ENCODE measurements at places on chromosomes 1 and 21. TPM values are rescaled to one million over a fixed set of nuclear protein-coding genes. Genes with fewer than 3 reads are reported as not detected.

AKR7A2 gene
- 36.4 TPM for total RNA-seq

GIPC2 gene
- total RNA-seq, result 0.24 TPM

HFM1 gene
- not detected for total RNA-seq

DNA sequence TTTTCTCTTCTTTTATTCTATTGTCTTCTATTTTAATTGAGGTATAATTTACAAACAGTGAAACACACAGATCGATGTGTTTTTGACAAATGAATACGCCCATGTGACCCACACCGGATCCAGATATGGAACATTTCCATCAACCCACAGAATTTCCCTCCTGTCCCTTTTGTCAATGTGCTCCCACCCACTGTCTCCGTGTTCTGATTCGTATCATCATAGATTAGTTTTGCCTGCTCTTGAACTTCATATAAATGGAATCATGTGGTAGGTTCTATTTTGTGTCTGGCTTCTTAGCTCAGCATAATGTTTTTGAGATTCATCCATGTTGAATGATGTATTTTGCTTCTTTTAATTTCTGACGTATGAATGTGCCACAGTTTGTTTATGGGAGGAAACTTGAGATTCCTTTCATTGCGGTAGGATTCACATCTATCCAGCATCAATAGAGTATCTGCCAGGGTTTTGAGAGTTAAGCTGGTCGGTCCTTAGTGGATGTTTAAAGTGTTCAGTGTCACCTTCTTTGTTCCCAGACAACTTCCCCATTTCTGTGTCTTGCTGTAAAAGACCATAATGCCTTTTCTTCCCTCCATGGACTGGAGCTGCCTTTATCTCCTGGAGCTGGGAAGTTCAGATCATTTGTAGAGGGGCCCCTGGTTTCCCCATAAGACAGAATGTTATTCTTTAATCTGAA lies 14.7 kb downstream of the NAV1 start:
- H3K27ac ChIP-seq, result no peak overlapping the region
- no peak overlapping the region for H3K4me3 ChIP-seq
- H3K4me1 ChIP-seq, result no peaks in the 10 kb centered on the region
- H3K36me3 ChIP-seq, result no peaks in the 10 kb centered on the region

DNA sequence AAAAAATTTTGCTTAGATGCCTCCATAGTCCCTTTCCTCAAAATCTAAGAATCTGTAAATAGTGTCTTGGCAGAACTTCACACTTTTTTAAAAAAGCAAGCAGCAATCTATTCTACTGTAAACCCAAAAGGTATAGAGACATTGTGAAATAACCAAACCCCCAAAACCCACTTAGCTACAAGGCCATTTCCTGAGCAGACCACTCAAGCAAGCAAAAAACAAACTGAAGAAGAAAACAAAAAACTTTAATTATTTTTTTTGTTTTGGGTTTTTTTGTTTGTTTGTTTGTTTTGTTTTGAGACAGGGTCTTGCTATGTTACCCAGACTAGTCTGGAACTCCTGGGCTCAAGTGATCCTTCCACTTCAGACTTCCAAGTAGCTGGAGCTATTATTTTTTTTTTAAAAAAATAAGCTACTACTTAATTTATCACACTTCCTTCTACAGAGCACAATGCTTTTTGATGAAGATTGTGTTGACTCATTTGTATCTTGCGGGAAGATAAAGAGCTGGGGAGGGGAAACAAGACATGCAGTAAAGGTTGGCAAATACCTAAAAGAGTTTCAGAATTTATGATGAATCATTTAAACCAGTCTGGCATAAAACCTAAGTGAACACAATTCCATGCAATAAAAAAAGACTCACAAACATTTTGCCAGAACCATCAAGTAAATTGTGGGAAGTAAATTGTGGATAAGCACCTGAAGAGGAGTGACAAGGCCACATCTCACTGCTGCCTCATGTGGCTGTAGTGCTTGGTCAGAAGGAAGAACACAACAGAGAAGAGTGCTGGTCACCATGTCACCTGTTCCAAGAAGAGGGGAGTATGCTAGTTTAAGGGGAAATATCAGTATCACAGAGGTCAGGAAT lies 2.7 kb upstream of the PTPN22 start:
- peaks cover 59% of the 10 kb centered on the region for H3K4me1 ChIP-seq
- H3K4me3 ChIP-seq, result no peak overlapping the region
- H3K27me3 ChIP-seq, result no peaks in the 10 kb centered on the region
- no peaks in the 10 kb centered on the region for H3K36me3 ChIP-seq

DNA sequence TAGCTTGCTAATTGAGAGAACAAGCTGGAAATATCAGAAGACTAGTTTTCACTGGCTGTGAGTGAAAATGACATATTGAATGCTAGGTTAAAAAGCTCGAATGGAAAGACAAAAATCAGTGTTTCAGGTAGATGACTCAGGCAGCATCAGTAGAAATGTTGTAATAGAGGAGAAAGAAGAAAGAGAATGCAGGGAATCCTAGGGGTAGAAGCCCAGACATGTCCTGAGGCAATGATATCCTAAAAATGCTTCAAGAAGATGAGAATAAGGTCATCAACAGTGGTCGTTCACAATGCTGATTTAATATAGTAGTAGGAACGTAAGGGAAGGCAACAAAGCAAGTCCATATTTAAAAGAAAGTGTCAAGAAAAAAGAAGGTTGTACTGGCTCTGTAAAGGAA lies 96.7 kb upstream of the HP1BP3 start:
- no peak overlapping the region for H3K4me3 ChIP-seq
- no peaks in the 10 kb centered on the region for H3K27me3 ChIP-seq
- no peak for DNase-seq
- H3K27ac ChIP-seq, result no peak overlapping the region
- H3K4me1 ChIP-seq, result no peaks in the 10 kb centered on the region

DNA sequence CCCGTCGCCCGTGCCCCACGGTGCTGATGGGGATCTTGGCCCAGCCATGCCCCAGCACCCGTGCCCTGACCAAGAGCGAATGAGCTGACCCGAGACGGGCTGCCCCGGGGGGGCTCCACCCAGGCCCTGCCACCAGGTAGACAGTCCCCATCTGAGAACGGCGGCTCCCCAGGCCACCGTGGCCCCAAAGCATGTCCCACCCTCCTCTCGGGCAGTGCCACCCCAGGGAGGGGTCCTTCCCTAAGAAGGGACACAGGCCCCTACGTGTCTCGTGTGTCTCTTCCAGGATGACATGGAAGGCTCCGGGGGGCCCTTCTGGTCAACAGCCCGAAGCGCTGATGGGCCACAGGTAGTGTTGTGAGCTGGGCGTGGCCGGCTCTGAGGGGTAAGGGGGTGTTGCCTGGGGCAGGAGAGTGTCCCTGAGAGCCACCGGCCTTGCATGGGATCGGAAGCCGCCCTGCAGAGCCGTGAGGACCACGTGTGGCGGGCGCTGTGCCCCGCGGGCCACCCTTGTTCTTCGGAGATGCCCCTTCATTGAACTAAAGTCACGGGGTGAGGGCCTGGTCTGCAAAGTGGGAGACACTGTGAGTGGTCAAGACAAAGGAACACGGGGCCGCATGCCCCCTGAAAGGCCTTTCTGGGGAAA lies 55.0 kb downstream of the SLC19A1 start:
- H3K27ac ChIP-seq, result no peak overlapping the region
- no peaks in the 10 kb centered on the region for H3K36me3 ChIP-seq
- no peaks in the 10 kb centered on the region for H3K27me3 ChIP-seq
- no peak overlapping the region for H3K4me3 ChIP-seq

DNA sequence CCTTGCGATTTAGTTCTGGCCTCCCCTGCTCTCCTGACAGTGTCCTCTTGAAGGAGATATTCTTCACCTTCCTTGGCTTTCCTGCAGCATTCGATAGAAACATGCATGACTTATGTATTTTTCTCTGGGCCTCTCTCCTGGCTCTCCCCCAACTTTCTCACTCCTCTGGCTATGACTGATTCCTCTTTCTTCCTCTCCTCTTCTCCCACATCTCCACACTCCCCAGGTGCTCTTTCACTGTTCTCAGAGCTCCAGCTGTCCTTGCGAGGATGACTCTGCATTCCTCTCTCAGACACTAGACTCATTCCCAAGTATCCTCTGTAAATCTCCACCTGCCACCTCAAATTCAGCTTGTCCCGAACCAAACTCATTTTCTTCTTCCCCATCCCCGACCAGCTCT lies 18.0 kb downstream of the LRRC42 start:
- H3K27me3 ChIP-seq, result no peaks in the 10 kb centered on the region
- peaks cover 46% of the 10 kb centered on the region for H3K36me3 ChIP-seq
- no peak overlapping the region for H3K27ac ChIP-seq

All from CD8-positive, alpha-beta memory T cell (primary cell).